Stimulated activated CD4-positive, alpha-beta T cell treated with anti-CD3 and anti-CD28 coated beads, Interleukin-1b, Interleukin-23, amount 100 ng/mL, for 48 hours (primary cell): ENCODE measurements at places on chromosomes 3 and 15.

DNA sequence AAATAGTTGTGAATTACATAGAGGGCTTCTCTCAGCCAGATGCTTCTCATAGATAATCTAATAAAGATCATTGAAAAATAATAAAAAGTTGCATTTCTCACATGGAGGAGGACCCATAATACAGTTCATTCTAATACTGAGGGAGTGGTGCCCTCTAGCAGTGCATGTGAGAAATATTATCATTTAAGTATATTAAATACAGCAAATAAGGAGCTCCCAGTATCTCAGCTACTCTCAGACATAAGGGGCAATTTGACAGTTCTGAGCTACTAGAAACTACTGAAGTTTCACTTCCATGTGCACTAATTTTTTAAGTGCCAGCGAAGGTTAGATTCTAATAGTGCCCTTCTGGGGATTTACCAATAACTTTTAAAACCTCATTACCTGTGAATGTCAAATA lies 188.3 kb downstream of the IL5RA start:
- DNase-seq = no peak

GRCh38 chr3:12275974-12276650 lies 12.8 kb upstream of the PPARG start:
- no peak for DNase-seq

GRCh38 chr15:38894243-38894948 lies 329.8 kb upstream of the RASGRP1 start:
- DNase-seq = no peak

- no peak for DNase-seq
These were observed 204.8 kb downstream of the RSRC1 start for GRCh38 chr3:158314426-158315357.

DNA sequence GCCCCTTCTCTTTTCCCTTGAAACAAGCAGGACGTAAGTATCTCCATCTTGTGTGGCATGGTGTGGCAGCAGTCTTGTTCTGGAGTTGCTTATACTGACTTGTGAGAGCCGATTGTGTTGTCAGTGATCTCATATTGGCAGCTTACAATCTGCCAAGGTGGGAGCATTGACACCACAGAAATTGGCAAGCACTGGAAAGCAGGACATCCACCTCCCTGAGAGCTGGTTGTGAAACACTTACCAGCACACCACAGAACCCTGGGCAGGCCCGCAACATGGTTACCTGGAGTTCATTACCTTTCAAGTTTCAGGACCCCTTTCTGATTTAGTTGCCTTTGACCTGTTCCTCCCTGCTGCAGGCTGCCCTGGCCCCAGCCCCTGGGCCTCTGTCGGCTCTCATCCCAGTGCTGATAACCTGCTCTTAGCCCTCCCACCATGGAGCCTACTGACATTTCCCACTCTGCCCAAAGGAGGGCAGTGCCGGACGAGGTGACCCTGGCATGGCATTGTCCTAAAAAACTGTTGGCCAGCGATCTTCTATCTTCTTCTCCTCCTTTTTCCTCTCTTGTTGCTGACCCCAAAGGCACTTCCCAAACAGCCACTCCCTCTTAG lies 10.6 kb upstream of the ATP2B2 start:
- DNase-seq = no peak

GRCh38 chr3:187999821-188000220 lies 154.1 kb upstream of the LPP start:
- DNase-seq = peak; percentile 22

- no peak for DNase-seq
These were observed 85.5 kb upstream of the CGNL1 start for GRCh38 chr15:57290826-57291225.

DNA sequence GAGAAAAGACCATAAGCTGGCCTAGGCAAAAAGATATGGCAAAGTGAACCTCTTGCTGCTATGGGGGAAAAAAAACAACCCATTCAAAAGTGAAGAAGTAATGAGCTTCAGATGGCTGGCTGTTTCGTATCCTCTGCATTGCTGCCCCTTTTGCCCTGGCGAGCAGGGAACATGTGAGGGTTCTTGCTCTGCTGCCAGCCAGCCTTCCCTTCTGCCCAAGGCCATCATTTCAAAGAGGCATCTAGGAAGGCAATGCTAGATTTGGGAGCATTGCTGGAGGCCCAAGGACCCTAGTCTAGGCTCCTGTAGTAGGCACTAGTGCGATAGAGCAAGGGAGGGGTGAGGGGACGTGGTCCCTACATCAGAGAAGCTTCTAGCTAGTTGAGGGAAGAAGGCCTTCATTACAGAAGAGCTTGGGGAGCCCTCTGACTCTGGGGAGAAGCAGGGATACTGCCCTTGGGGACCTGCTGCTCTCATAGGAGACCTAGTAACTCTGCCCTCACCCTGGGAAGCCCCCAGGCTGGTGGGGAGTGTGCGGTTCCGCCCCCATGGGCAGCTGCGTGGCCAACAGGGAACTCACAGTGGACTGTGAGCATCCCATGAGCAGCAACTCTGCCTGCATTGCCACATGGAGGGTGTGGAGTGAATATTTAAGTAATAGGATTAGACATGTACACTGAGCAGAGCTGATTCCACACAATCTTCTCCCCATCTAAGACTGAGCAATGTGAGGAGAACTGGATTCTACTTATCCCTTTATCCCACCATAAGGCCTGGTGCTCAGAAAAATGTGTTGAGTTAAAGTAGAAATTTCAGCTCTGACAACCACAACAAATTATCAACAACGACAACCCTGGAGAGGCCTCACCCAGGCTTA lies 21.3 kb downstream of the ITGA11 start:
- no peak for DNase-seq

GRCh38 chr3:25592510-25592968 lies 72.2 kb downstream of the TOP2B start:
- peak; percentile 8 for DNase-seq

- DNase-seq = no peak
These were observed 87.7 kb upstream of the DCLK3 start for GRCh38 chr3:36852071-36852470.

DNA sequence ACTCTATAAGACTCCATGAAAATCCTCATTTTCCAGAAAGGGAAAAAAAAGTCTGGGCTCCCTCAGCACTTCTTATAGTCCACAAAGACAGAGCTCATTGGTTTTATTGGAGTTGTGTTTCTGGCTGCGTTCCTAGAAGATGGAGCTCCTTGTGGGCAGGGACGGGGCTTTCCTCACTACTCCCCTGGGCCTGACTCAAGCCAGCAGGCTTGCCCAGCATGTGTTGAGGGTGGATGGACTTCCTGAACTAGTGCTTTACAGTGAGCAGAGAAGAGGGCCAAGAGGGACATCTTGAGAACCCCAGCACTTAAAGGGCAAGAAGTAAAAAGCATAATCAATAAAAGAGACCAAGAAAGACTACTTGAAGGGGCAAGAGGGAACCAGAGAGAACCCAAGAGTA lies 43.2 kb upstream of the EPHB1 start:
- no peak for DNase-seq
